Activated CD4-positive, alpha-beta T cell treated with anti-CD3 and anti-CD28 coated beads, Interleukin-2, amount 50 U/mL, for 4 hours (primary cell): ENCODE measurements at places on chromosomes 6 and 20.

- no peak for DNase-seq
These were observed 38.5 kb upstream of the TXLNB start for GRCh38 chr6:139330306-139330705.

- DNase-seq, result no peak
These were observed 705.9 kb downstream of the MAFB start for GRCh38 chr20:39983183-39983582.

- DNase-seq, result no peak
These were observed 12.8 kb downstream of the UNC93A start for GRCh38 chr6:167303675-167304625.

DNA sequence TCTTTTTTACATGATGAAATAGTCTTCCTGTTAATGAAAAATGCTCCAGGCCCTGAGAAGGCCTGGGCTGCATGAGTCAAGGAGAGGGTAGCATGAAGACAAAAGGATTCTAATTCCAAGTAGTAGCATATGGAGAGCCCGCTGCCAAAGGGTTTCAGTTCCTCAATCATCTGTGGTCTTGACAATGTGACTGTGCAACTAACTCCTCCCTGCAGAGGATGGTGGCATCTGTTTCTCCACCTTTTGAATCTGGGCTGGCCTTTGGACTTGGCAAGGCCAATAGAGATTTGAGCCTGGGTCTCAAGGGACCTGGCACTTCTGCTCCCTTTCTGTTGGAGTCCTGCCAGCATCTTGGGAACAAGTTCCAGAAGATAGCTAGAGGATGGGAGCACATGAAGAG is 35.1 kb upstream of the ANKEF1 start:
- no peak for DNase-seq

GRCh38 chr6:151719070-151719469 is 88.4 kb upstream of the ESR1 start:
- DNase-seq, result no peak

GRCh38 chr6:89290401-89291155 is 24.5 kb downstream of the GABRR2 start:
- no peak for DNase-seq

GRCh38 chr6:103504501-103505154 is 1355.1 kb downstream of the HACE1 start:
- no peak for DNase-seq

DNA sequence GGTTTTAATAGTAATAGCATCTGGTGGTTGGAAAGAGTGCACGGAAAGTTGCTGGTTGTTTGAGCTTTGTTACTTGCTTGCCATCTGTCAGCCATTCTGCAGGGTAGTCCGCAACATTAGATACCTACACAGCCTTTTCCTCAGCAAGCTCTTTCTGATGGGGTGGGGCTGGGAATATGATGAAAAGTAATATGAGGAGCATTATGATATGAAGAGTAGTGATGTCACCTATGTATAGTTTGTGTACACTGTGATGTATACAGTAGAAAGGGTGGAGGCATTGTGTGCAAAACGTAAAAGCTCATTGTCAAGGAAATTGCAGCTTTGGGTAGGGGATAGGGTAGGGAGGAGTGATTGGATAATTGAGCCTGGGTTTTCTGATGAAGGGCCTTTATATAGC is 16.1 kb downstream of the SCAF8 start:
- no peak for DNase-seq

GRCh38 chr6:36980876-36981619 is 4.9 kb downstream of the MTCH1 start:
- DNase-seq, result no peak

DNA sequence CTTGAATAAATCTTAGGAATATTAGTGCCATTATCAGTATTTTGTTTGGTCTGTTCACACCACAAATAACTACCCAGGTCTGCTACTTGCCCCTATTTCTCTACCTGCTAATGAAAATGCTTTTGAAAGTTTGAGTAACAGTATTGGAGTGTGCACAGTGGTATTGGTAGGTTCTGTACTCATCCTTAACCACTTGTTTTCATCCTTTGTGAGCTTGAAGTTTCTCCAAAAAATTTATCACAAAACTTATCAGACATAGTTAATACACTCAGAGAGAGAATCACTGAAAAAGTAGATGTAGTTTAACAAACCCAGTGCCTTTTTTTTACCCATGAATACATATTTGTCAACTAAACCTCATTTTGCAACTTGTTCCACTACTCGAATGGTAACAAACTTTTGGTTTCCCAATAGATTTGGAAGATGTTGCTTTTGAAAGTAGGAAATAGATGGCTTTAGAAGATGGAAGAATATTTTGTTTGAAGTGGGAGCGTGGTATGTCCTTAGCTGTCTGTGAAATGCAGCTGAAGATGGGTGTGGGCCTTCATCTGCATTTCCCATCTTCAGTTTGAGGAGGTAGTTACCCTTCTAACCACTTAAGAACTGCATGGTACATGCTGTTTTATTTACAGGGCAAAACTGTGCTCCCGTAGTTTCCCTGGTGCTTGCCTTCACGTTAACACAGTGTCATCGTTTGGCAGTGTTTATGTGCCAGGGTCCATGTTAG is 9.0 kb downstream of the PTPN1 start:
- no peak for DNase-seq

DNA sequence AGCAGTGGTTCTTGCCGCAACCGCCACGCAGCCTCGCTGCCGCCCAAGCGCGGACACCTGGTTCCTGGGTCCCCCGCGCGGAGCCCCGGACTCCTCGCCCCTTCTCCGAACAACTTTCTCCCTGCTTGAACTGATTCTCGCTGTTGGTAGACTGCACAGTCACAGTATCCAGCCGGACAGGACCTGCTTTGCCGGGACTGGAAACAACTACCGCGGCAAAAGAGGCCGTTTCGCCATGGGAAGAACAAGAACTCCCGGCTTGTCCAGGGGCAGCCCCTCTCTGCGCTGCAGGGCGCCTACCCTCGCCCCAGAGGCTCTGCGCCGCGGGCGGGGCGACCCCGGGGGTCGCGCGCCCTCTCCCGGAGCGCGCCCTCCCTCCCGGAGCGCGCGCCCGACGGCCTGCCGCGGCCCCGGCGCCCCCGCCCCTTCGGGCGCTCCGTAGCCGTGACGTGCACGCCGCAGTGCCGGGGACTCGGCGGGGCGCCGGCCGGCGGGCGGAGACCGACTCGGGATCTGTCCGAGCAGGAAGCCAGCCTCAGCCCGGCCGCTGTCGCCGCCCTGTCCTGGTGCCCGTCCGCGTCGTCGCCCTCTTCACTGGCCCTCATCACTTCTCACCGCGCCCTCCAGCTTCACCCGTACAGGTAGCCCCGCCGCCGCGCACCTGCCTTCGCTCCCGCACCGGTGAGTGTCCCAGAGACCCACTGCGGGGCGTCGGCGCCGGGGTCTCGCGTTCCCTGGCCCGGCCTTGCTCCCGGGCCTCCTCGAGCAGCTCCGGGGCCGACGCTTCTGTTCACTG is at the start of gene MYO6:
Gene MYO6 (plus strand): TSS at position 497 of the 796 bp plus-strand sequence. CDS start 68,309 bp downstream, outside the sequence.
- DNase-seq, result peak; percentile 1

DNA sequence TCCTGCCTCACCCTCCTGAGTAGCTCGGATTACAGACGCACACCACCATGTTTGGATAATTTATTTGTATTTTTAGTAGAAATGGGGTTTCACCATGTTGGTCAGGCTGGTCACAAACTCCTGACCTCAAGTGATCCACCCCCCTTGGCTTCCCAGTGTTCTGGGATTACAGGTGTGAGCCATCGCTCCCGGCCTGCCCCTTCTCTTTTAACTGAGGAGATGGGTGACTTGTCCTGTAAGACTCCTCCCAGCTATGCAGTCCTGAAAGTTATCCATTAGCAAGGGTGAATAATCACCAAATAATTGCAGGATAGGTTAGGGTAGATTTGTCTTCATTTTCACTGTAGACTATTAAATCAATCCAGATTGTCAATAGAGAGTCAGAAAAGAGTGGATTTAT is 40.5 kb upstream of the JARID2 start:
- no peak for DNase-seq

DNA sequence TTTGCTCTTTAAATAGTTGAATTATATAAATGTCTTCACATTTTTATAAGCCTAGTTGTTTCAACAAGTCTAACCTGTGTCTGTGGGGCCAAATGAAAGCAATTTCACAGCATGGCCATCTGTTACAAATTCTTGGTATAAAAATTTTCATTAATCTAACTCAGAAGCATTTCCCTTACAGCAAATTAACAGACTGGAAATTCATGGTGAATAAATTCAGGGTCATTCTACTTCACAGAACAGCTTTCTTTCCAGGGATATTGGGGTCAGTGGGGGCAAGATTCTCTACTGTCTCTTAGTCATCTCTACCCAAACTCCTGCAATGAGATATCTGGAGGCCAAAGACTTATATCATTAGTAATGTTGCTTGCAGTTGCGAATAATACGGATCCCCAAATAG is 352.1 kb downstream of the MMUT start:
- no peak for DNase-seq

- no peak for DNase-seq
These were observed 139.5 kb downstream of the C6orf58 start for GRCh38 chr6:127716465-127716864.

DNA sequence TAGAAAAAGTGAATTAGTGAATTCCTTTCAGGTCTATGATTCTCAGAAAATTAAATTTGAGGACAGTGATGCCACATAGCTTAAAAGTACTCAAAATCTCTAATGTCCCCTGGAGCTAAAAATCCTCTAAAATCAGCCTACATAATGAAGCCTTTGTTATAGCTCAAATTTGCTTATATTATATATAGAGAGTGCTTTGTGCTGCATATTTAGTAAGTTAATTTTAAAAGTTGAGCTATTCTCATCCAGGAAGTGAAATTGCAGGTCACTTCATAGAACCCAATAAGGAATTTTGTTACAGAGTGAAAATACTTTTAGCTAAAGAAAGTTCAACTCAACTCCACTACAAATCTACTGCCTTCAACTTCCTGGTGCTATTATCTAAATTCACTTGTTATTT is 507.5 kb upstream of the MAP3K7 start:
- DNase-seq, result no peak

DNA sequence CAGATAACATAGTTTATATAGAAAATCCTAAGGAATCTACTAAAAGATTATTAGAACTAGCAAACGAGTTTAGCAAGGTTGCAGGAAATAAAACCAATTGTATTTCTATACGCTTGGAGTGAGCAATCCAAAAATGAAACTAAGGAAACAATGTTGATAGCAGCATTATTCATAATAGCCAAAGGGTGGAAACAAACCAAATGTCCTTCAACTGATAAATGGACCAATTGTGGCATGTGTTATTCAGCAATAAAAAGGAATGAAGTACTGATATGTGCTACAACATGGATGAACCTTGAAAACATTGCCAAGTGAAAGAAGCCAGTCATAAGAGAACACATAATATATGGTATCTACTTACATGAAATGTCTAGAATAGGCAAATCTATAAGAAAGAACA is 101.0 kb upstream of the VSTM2L start:
- DNase-seq, result no peak

- DNase-seq, result no peak
These were observed 13.7 kb downstream of the NEDD9 start for GRCh38 chr6:11218538-11219399.

GRCh38 chr20:58308680-58309527 is 611 bp upstream of the RAB22A start:
- peak; percentile 44 for DNase-seq

GRCh38 chr6:46419576-46420002 is 71.7 kb downstream of the RCAN2 start:
- DNase-seq, result no peak

GRCh38 chr6:158907931-158908330 is 88.8 kb upstream of the EZR start:
- DNase-seq, result no peak

DNA sequence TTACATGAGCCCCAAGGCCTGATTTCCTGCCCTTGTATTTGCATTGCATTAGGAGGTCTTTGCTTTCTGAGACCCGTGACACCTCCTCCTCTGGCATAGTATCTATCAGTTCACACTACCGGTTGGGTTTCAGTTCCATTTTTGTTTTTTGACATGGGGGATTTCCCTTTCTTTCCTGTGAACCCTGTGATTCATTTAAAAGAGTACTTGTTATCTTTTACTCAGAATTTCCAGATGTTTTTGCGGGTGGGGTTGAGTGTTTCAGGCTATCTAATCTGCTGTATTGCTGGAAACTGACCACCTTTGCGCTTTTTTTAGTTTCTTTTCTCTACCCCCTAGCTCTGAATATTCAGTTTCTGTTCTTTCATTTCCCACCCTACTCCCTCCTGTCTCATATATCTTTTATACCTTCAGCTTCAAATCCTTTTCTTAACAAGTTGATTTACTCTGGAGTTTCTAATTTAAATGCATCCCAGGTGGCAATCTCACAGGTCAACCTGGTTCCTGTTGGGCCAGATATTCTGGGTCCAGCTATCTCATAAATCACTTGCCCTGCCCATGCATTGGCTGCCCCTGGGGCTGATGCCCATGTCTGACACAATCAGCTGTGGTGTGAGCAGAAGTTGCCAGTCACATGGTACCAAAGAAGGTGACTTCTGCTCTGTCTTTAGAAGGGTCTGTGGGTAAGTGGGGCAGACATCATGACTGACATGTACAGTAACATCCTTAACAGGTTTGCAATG is 14.3 kb upstream of the NCOA3 start:
- DNase-seq, result peak; percentile 39

GRCh38 chr6:393391-394221 is 2.1 kb downstream of the IRF4 start:
- no peak for DNase-seq
